ENCODE measurements at places on chromosomes 7 and 10. TPM values are rescaled to one million over a fixed set of nuclear protein-coding genes. Genes with fewer than 3 reads are reported as not detected.

WNT2 gene
- total RNA-seq: 4.5 TPM

FRAT1 gene
- 1.1 TPM for total RNA-seq

TUBAL3 gene
- total RNA-seq: 0.20 TPM

ARID5B gene
- total RNA-seq: 68.3 TPM
